Stimulated activated CD8-positive, alpha-beta memory T cell treated with anti-CD3 and anti-CD28 coated beads, Interleukin-4, amount 100 ng/mL, for 1 hour (primary cell): ENCODE measurements at places on chromosomes 6 and 20.

- DNase-seq, result no peak
These were observed 333.3 kb upstream of the ZFP64 start for GRCh38 chr20:52524861-52525260.

GRCh38 chr20:54267483-54268003 lies 59.7 kb downstream of the PFDN4 start:
- DNase-seq, result no peak

DNA sequence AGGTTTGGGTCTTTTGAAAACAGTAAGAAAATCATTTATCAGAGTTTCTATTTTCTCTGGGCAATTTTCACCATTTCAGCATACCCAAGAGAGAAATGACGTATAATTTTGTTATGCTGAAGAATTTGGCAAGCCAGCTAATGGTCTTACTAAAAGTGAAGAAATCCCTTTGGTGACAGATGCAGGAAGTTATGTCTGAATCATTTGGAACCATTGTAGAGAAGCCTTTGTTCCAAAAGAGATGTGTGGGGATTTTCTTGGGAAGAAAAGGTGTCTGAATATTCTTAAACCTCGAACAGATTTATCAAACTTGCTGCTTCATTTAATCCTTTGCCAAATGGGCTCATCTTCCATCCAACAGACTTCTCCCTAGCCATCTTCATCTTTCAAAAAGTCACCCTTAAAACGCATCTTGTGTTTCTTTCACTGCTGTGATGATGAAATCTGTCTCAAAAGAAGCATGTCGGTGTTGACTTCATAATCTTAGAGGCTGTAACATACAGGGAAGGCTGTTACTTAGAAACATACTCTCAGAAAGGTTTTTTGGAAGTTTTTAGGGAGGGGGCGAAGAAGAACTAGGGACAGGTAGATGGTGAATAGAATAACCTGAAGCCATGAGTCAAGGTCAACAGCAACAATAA lies 39.5 kb downstream of the CITED2 start:
- no peak for DNase-seq

DNA sequence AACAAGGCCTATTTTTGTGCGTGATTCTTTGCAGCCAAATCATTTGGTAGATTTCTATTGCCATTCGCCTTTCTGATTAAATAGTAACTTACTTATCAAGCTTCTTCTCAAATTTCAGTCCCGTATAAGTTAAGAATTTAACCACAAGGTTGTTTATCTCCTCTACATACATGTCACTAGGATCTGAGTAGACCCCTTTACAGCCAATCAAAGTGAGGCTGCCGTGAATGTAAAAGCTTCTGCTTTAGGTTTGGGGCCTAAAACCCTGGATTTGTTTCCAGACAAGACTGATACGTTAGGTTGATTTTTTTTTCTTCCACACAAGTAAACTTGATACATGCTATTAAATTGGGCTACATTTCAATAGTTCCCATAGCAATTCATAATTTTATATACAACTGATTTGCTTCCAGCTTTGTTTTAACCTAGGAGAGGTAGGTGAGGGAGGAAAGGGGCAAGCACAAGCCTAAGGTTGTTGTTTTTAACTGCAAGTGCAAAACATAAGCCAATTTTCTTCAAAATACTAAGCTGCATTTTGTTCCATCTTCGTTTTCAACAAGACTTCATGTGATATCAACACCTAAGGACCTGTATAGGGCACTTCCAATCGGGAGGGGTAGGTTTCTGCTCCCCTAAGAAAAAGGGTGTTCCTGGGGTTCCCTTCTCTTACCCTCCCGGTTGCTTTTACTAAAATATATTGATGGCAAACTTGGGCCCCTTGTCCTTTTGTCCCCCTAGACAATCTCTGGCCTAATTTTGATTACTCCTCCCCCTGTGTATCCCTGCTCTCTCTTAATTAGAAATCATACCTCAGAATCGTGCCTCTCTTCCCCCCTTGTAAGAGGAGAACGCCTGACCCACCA lies 1.7 kb downstream of the RANBP9 start:
- no peak for DNase-seq
